ENCODE measurements at places on chromosomes 11 and 22.

DNA sequence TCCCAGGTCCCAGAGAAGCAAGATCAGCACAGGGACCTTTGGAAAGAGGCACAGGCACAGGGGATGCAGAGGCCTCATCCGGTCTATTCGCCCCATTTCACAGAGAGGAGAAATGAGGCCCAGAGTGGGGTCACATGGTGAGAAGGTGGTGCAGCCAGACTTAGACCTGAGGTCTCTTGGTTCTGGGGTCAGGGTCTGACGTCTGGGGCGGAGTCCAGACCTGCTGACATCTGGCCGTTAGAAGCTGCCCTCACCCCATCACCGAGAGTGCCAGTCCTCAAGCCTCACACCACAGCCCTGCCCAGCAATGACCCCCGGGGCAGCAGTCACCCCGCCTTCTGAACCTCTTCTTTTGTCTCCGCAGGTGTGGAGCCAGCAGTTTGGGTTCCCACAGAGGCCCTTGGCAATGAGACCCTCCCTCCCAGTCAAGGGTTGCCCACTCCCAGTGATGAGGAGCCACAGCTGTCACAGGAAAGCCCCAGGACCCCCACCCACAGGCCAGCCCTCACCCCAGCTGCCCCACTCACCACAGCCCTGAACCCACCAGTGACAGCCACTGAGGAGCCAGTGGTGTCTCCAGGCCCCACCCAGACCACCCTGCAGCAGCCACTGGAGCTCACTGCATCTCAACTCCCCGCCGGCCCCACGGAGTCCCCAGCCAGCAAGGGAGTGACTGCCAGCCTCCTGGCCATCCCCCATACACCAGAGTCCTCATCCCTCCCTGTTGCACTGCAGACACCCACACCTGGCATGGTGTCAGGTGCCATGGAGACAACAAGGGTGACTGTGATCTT lies 62.4 kb downstream of the OTOG start:
- no peak for DNase-seq

GRCh38 chr22:31091106-31091975 lies 10.2 kb downstream of the SMTN start:
- DNase-seq: no peak

DNA sequence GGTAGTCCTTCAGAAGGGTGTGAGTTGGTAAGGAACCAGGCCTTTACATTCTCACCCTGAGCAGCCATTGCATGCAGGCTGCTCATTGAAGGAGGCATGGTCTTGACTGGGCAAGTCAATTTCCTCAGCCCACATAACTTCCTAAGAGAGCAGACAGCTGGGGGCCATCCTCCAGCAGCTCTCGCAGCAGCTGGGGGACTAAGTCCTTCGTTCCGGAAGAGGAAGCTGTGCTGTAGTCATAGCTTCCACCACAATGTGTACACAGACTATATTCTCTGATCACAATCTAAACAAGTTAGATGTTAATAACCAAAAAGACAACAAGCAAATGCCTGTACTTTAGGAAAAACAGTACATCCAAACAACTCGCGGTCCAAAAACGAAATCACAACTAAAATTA lies 30.1 kb upstream of the MPPED1 start:
- DNase-seq: no peak

- DNase-seq: no peak
Observed at GRCh38 chr11:66409226-66409625, 11.6 kb upstream of the NPAS4 start.

DNA sequence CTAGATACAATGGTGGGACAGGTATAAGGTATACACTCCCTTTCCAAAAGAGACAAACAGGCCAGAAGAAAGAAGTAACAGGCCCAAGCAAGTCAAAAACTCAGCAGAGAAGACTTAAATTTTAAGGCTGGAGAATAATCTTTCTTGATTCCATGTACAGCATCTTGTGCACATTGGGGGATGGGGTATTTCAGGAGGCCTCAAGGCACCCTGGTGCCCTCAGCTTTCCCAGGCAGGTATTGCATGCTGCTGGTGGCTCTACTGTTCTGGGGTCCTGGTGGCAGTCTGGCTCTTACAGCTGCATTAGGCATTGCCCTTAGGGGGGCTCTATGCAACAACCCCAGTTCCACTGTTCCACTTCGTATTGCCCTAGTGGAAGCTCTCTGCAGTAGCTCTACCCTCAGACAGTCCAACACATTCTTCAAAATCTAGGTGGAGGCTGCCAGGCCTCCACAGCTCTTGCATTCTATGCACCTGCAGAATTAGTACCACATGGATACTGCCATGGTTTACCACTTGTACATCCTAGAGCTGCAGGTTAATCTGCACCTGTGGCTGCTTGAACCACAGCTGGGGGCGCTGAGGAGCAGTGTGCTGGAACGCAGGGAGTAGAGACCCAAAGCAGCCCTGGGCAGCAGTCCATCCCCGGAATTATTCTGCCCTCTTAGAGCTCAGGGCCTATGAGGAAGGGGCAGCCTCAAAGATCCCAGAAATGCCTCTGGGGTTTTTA lies 4.2 kb upstream of the CTSC start:
- DNase-seq: no peak

DNA sequence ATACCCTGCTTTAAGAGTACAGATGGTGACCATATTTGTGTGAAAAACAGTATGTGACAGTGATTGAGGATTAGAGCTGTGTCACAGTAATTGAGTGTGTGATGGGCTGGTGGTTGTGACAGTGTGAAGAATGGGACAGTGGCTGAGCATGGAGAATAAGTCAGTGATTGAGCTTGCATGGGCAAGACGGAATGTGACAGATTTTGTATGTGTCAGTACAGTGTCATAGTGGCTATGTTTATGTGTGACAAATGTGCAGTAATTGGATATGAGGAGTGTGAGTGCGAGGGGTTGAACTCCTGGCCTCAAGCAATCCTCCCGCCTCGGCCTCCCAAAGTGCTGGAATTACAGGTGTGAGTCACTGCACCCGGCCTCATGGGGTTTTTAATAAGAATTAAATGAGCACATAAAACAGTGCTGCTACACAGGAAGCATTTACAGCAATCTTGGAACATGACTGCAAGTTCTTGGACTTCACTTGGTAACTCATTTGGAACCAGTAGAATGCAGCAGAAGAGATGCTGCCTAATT lies 583 bp upstream of the RRAS2 start:
- no peak for DNase-seq

GRCh38 chr11:123841174-123841573 lies 35.0 kb upstream of the OR6M1 start:
- DNase-seq: no peak

DNA sequence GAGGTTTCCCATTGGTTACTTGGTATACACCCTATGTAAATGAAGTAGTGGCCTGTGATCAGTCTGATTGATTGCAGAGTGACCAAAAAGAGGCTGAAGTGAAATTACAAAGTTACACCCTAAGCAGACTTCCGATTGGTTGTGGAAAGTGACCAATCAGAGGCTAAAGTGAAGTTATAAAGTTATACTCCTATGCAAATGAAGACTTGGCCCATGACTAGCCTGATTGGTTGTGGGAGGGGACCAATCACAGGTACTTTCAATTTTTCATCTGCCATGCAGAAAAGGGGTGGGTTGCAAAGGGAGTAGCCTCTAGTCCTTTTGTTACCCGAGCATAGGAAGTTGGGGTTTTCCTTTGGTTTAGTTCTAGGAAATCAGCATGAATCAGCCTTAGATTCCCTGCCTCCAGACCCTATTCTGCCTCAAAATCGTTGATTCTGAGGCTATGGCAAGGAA lies 18.1 kb upstream of the CSTF3 start:
- DNase-seq: no peak

DNA sequence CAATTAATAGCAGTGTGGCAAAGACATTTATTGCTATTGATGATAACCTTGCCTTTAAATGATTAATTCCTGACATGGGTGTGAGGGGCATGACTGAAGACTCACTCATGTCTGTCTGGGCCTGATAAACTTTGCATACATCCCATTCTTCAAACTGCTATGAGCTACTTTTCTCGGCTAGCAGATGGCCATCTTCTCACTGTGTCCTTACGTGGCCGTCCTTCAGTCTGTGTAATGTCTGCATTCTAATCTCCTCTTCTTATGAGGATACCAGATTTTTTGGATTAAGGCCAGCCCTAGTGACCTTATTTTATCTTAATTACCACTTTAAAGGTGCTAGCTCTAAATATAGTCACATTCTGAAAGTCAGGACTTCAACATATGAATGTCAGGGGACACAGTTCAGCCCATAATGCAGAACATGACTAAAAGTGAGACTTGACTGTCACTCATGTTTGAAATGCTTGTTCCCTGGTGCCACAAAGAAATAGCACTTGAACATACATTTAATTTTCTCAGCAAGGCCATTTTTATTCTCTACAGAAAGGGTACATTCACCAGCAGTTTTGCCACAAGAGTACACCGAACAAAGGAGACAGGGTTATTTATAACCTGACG lies 32.3 kb downstream of the OR10A6 start:
- no peak for DNase-seq
